HFFc6 (cell line): ENCODE measurements at places on chromosomes 11 and 22.

- no peak for DNase-seq
Observed at GRCh38 chr11:961921-962320, 36.3 kb downstream of the AP2A2 start.

DNA sequence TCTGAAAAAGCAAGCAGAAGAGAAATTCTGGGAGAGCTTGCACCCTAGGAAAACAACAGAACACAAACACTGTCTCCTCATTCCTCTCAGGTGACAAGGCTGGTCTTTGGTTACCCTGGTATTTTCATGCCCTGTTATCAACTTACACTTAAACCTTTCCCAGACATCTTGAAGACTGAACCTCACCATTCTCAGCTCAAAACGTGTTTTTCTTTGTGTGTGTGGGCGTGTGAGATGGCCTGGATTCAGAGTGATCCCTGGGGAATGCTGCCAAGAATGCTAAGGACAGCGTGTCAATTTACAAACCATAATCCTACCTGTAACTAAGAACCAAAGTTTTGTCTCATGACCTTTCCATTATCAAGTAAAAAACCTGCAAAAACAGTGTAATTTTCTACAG lies 33.3 kb downstream of the ELF5 start:
- no peak for DNase-seq

GRCh38 chr22:23305922-23306374 lies 125.6 kb downstream of the BCR start:
- DNase-seq = peak; percentile 75

GRCh38 chr22:47739291-47740015 lies 977.0 kb downstream of the TBC1D22A start:
- no peak for DNase-seq

GRCh38 chr11:102430158-102430836 lies 22.3 kb downstream of the TMEM123 start:
- peak; percentile 30 for DNase-seq

- no peak for DNase-seq
Observed at GRCh38 chr11:79648766-79649520, 208.1 kb upstream of the TENM4 start.

GRCh38 chr11:72236083-72236697 lies 7.8 kb downstream of the PHOX2A start:
- no peak for DNase-seq
